CD4-positive, alpha-beta T cell treated with Interleukin-6 for 4 hours (primary cell): ENCODE measurements at places on chromosomes 12 and 14.

DNA sequence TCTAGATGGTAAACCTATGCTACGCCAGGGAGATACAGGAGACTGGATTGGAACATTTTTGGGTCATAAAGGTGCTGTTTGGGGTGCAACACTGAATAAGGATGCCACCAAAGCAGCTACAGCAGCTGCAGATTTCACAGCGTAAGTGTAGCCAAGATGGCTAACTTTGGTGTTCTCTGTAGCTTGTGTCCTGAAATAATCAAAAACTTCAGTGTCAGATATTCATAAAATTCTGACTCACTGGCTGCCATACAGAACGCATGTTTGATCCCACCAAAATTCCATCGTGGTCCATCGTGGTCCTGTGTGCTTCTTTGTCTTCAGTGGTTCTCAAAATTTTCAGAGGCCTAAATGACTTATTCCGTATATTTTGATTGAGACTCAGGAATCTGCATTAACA lies 1.3 kb downstream of the STRAP start:
- DNase-seq: no peak

GRCh38 chr12:132202929-132203721 lies 58.9 kb downstream of the NOC4L start:
- DNase-seq: no peak

- DNase-seq: no peak
These were observed 22.8 kb downstream of the TMEM19 start for GRCh38 chr12:71708658-71709057.

DNA sequence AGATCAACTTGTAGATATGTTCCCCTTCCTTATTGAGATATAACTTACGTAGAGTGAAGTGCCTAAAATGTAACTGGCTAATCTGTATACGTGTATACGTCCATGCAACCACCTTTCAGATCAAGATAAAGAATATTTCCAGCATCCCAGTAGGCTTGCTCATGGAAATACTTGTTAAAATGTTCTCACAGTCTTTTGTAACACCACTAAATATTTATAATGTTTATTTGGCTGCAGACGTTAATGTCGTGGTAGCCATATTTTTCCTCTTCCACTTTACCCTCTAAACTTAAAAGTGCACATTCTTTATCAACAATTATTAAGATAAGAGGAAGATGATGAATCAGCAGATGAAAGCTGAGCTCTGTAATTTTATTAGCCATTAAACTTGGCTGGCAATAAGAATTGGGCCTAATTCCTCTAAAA lies 447.4 kb downstream of the AEBP2 start:
- no peak for DNase-seq

DNA sequence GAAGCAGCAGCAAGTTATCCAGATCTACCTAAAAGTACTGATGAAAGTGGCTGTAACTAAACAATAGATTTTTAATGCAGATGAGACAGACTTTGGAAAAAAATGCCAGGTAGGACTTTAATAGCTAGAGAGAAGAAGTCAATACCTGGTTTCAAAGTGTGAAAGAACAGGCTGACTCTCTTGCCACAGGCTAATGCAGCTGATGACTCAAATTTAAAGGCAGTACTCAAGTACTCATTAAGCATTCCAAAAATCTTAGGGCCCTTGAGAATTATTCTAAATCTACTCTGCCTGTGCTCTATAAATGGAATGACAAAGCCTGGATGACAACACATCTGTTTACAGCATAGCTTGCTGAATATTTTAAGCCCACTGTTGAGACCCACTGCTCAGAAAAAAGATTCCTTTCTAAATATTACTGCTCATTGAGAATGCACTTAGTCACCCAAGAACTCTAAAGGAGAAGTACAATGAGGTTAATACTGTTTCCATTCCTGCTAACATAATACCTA lies 68.6 kb upstream of the SYT1 start:
- DNase-seq: no peak

DNA sequence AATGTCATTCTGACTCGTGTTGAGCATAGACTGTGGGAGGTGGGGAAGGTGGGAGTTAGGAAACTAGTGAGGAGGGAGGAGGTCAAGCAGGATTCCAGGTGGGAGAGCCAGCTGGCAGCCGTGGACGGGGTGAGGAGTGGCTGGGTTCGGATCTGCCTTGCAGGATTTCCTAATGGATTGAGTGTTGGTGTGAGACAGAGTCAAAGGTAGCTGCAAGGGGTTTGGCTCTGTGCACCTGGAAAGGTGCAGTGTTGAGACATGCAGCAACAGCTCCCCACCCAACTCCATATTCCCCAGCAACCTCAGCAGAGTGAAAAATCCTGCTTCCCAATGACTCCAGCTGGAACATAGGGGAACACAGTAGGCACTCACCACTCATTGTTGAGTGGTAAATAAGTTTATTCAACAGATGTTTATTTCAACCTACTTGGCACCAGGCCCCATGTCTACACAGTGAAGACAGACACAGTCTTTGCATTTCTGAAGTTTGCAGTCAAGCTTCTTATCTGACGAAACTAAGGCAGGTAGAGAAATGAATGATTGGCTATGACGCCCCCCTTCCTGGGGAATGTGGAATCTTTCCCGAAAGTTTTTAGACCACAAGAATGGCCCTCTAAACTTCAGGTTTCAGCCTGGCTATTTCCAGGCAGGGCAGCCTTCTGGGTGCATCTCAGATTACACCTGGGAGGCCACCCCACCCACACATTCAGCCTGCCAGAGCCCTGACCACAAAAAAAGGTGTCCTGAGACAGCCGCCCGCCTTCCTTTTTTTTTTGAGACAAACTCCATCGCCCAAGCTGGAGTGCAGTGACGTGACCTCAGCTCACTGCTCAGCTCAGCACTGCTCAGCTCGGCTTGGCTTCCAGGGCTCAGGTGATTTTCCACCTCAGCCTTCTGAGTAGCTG lies 37.9 kb upstream of the PLEKHG6 start:
- no peak for DNase-seq

GRCh38 chr12:101881228-101881627 lies 3.8 kb downstream of the DRAM1 start:
- no peak for DNase-seq

DNA sequence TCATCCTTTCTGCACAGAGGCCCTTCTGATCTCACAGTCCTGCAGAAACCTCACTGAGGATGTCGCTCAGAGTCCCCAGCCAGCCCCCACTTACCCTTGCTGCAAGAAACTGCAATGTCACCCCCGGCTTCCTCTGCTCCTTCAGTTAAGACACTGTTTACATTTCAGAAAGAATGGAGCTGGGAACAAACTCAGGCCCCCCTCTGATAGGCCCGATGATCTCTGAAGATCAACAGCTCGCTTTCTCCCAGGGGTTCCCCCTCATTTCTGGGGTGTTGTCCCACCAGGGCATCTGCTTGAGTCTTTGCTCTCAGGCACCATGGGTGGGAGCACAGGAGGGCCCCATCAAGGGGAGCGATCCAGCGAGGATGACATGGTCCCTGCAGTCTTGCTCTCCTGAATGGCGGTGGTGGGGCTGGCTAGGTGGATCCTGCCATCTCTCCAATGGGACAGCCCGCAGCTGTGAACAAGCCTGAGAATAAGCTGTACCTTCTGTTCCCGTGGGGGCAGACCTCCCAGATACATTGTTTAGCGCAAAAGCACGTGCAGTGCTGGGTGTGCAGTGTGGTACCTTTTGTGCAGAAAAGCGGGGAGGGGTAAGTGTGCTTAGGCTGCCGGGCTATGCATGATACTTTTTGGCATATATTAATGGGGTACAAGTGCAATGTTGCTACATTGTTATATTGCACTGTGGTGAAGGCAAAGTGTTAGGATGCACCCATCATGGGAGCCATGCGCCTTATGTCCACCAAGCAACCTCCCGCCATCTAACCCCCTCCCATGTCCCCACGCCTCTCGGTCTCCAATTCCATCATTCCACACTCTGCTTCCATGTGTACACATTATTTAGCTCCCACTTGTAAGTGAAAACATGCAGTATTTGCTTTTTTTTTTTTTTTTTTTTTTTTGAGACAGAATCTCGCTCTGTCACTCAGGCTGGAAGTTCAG lies 6.7 kb upstream of the NCOR2 start:
- no peak for DNase-seq

DNA sequence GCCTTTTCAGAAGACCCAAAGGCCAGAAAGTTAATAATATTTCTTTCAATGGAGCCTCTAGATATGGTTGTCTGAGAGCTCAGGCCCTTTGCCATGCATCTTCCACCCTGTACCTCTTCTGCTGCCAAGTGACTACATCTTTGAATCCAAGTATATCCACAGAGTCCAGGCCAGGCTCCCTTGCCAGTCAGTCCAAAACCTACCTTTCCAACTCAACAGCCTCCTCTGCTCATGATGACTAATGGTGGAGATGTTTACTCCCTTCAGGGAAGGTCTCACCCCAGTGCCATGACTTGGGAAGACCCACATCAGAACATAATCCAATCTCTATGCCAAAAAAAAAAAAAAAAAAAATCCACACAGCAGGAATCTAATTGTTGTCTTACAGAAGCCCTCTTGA lies 20.4 kb downstream of the TTC9 start:
- DNase-seq: no peak

DNA sequence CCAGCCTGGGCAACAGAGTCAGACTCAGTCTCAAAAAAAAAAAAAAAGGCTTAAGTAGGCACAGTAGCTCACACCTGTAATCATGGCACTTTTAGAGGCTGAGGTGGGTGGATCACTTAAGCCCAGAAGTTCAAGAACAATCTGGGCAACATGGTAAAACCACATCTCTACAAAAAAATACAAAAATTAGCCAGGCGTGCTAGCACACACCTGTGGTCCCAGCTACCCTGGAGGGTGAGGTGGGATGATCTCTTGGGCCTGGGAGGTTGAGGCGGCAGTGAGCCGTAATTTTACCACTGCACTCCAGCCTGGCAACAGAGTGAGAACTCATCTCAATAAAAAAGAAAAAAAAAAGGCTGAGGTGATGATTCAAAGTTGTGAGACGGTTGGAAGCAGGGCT lies 9.1 kb upstream of the RESF1 start:
- DNase-seq: no peak

- DNase-seq: no peak
These were observed 433.6 kb downstream of the AEBP2 start for GRCh38 chr12:19872621-19873540.

DNA sequence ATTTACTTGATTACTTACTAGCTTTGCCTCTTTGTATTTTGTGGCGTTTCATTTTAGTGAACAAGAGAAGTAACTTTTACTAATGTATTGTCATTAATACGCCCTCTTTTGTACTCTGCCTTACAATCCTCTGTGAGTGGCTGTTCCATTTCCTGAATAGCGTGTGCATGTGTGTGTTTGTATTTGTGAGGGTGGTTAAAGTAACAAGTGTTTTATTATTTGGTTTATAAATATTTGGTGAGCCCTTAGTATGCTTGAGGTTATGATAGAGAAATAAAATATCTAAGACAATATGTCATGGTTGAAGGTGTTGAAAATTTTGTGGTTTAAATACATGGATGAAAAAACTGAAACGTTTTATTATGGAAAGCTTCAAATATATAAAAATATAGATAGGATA lies 71.7 kb upstream of the REP15 start:
- no peak for DNase-seq

- no peak for DNase-seq
These were observed 65.8 kb upstream of the PPP2R5C start for GRCh38 chr14:101695659-101696058.

- DNase-seq: no peak
These were observed 46.5 kb upstream of the GPR68 start for GRCh38 chr14:91290986-91291385.

- DNase-seq: no peak
These were observed 13.7 kb downstream of the COA8 start for GRCh38 chr14:103576371-103577024.

DNA sequence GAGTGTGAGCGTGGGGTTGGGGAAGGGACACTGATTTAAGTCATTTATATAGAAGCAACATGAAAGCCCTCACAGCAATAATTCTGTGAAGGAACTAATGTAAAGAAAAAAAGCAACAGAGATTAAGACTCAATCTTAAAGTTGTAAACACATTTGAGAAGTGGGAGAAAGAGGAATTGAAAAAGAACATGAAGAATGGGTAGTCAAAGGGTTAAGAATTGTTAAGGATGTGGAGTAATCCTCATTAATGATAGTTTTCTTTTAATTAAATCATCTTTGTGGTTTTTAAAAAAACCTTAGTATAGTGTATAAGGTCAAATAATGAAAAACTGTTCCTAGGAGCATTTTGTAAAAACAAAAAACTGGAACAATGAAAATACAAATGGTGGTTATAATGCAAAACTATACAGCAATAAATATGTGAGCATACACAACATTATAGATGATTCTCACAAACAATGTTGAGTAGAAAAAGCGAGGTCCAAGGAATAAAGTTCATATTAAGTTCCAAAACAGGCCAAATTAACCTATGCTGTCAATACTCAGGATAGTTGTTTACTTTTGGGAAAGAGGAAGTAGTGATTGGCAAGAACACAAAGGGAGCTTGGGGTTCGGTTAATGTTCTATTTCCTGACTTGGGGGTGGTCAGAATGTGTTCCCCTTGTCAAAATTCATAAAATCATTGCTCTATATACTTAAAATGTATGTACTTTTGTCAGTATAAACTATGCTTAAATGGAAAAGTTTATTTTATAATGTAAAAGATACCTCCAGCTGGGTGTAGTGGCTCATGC lies 120.4 kb upstream of the ATF7IP start:
- no peak for DNase-seq

GRCh38 chr14:53964249-53964648 lies 7.6 kb upstream of the BMP4 start:
- DNase-seq: no peak

DNA sequence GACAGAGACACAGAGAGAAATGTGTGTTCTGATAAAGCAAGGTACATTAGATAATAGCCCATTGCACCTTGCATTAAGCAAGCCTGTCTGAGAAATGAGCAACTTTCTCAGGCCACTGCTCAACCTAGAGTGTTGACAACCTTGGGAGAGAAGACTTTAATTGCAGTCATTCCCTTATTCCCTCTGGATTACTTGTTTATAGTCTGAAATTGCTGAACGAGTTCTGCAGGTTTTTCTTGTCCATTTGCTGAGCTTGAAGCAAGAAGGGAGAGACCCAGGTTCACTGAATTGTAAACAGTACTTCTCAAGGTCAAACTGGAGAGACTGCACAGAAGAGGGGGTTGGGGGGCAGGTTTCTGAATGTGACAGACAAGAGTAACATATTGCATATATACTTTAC lies 159.4 kb upstream of the PLEKHG7 start:
- no peak for DNase-seq

- no peak for DNase-seq
These were observed 50.6 kb downstream of the HELB start for GRCh38 chr12:66352899-66353298.

GRCh38 chr14:77043984-77044485 lies 15.5 kb upstream of the IRF2BPL start:
- DNase-seq: no peak

DNA sequence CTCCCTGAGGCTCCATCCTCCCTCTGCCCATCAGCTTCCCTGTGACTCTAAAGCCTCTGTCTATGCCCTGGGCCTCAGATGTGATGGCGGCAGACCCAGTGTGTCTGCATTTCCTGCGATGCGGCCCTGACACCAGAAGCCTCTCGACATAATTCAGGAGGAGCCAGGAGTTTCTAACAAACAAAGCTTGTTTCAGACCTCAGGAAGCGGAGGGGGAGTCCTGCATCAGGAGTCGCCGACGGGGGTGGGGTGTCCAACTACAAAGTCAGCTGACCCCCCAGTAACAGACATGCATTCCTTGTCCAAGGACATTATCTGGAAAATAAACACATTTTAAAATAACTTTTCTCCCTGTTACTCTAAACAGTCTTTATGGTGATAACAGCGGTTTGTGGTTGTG lies 167.5 kb downstream of the DPF3 start:
- no peak for DNase-seq
